ENCODE measurements at places on chromosomes 12 and 14. TPM values are rescaled to one million over a fixed set of nuclear protein-coding genes. Genes with fewer than 3 reads are reported as not detected.

C12orf50 gene
- not detected for total RNA-seq

PWP1 gene
- 80.6 TPM for total RNA-seq

MYBPC1 gene
- not detected for total RNA-seq

SPX gene
- 0.38 TPM for total RNA-seq

RBP5 gene
- not detected for total RNA-seq

KRT83 gene
- not detected for total RNA-seq

KRT72 gene
- total RNA-seq, result not detected

Measured in regular cardiac myocyte (primary cell).